ENCODE measurements at places on chromosomes 16 and 17. TPM values are rescaled to one million over a fixed set of nuclear protein-coding genes. Genes with fewer than 3 reads are reported as not detected.

KRT33B gene
- total RNA-seq: not detected

AP1G1 gene
- total RNA-seq: 99.1 TPM

PLK1 gene
- 1.5 TPM for total RNA-seq

SYNGR3 gene
- total RNA-seq: 5.7 TPM

SOCS3 gene
- 232 TPM for total RNA-seq

INCA1 gene
- total RNA-seq: not detected

SHISA9 gene
- not detected for total RNA-seq

FUS gene
- total RNA-seq: 434 TPM

FOXN1 gene
- total RNA-seq: not detected

DNA sequence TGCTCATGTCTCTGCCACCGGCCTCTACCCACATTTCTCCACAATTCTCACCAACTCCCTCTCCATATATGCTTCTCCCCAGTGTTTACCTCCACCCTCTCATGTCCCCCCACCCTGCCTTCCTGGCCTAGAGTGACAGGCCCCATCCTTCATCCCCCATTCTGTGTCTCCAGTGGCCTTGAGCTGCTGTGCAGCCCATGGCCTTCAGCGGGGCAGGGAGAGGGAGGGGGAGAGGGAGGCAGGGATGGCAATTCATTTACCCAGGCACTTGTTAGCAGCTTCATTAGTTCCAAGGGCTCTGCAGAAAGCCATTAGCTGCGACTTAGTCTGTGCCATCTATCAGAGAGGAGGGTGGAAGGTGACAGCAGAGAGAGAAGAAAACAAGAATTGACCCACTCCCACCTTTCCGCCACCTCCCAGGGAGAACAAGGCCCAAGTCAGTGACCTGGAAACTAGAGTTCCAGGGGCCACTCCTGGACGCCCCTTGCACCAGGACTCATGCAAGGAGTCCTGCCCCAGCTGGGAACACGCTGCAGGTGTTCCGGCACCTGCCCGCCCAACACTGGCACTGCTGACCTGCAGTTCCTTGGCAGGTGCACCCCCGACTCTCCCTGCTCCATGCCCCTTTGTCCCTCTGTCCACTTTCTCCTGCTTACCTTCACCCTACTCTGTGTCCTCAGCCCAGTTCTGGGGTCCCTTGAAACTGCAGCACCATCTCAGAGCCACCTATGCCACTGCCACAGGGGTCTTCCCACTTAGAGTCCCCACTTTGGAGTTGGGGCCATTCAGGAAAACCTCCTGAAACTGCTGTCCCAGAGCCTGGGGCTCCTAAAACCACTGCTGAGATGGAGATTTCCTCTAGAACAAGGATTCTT is 23.5 kb upstream of the PYY start:
- no peak overlapping the region for H3K27ac ChIP-seq
- H3K27me3 ChIP-seq: peaks cover 31% of the 10 kb centered on the region
- no peaks in the 10 kb centered on the region for H3K4me1 ChIP-seq
- no peaks in the 10 kb centered on the region for H3K36me3 ChIP-seq
- DNase-seq: no peak

GRCh38 chr17:78912082-78912481 is 9.1 kb upstream of the CEP295NL start:
- no peak overlapping the region for H3K27ac ChIP-seq
- peaks cover 15% of the 10 kb centered on the region for H3K27me3 ChIP-seq
- H3K4me1 ChIP-seq: peaks cover 13% of the 10 kb centered on the region
- H3K36me3 ChIP-seq: no peaks in the 10 kb centered on the region

DNA sequence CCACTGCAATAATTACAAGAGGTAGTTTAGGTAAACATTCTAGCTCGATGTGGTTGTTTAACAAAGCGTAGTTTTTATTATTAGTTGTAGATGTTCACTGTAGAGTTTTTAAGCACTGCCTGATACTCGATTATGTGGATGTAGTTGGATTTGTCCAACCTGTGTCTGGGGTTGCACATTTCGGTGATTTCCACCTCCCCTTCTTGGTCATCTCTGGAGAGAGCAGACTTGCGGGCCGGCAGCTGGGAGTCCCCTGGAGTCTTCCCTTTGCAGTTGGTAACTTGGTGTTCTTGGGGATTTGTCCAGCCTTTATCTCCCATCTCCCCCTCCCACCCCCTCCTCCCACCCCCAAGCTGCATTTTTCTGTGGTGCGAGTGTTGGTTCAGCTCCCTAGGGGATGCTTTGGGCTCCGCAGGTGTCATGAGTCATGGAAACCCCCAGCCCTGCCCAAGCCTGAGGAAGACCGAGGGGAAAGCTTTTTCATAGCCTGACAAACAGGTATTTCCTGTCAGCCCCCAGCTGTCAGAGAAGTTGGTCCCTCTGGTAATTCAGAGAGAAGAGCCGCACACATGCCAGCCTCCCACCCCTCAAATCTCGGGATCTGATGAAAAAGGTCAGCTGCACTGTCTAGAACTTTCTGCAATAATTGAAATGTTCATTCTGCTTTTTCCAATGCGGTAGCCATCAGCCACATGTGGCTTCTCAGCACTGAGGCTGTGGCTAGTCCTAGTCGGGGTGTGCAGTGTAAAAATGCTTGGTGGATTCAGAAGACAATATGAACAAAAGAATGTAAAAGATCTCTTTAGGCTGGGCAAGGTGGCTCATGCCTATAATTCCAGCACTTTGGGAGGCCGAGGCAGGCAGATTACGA is 50.3 kb downstream of the KSR1 start:
- H3K27me3 ChIP-seq: no peaks in the 10 kb centered on the region
- no peak for DNase-seq
- H3K4me1 ChIP-seq: no peaks in the 10 kb centered on the region
- H3K4me3 ChIP-seq: no peak overlapping the region
- no peak overlapping the region for H3K27ac ChIP-seq
- no peaks in the 10 kb centered on the region for H3K36me3 ChIP-seq

DNA sequence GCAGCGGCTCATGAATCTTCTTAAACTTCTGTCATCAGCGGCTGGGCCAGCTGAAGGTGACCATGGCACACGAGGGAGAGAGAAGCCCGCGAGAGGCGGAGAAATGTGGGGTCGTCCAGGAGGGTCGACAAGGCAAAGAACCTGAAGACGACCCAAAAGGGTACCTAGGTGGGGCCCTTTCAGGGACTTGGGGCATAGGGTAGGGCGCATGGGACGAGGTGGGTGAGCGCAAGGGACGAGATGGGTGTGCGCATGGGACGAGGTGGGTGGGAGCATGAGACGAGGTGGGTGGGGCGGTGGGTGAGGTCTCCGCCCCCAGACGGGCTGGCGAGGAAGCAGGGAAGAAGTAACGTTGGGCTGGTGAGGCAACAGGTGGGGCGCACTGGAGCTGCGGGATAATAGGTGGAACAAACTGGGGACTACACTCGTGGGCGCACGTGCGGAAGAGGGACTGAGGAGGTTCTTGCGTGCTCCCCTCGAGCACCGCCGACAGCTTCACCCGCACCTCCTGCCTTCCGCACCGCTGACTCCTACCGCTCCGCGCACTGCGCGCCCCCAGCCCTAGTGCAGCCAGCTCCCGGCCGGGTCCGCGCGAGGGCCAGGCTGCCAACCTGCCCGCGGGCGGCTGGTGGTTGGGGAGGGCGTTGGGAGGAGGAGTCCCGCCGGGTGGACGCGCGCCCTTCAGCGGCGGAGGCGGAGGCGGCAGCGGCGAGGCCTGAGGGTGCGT is 23.2 kb upstream of the CRYM start:
- H3K27ac ChIP-seq: no peak overlapping the region
- H3K27me3 ChIP-seq: no peaks in the 10 kb centered on the region
- no peaks in the 10 kb centered on the region for H3K36me3 ChIP-seq
- peaks cover 10% of the 10 kb centered on the region for H3K4me1 ChIP-seq
- peak overlapping the region; percentile 93 for H3K4me3 ChIP-seq

GRCh38 chr17:17190188-17190587 is 15.9 kb downstream of the PLD6 start:
- peaks cover 4% of the 10 kb centered on the region for H3K4me1 ChIP-seq
- H3K27me3 ChIP-seq: no peaks in the 10 kb centered on the region
- H3K36me3 ChIP-seq: peaks cover 26% of the 10 kb centered on the region
- no peak for DNase-seq
- no peak overlapping the region for H3K27ac ChIP-seq
- no peak overlapping the region for H3K4me3 ChIP-seq

DNA sequence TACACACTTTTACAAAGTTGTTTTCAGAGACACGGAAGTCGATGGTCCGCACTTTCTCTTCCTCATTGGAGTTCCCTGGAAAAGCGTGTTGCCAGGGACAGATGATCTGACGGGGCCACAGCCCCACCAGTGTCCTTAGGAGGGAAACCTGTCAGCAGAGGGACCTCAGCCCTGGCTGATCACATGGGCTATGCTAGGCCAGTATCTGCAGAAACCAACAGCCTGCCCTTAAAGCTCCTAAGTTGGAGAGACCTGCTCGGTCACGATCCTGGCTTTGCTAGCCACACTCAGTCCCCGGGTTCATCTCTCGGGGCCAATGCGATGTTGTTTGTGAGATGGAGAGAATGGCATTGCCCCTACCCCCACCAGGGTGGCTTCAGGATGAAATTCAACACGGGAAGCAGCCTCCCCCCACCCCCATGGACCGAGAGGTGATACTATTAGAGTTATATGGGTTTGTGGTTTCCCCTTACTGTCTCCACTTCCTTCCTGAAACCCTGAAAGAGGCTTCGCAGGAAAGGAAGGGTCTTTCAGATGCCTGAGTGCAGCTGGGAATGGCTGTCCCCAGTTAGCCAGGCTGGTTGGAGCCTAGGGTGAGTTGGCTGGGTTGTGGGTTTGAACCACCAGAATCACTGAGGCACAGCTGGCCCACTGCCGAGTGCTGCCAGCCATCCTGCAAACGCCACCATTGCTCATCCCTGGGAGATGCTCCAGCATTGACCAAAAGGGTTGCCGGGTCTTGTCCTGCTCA is 16.6 kb downstream of the RMI2 start:
- peak; percentile 20 for DNase-seq
- peaks cover 42% of the 10 kb centered on the region for H3K4me1 ChIP-seq
- H3K4me3 ChIP-seq: peak overlapping the region; percentile 26
- no peaks in the 10 kb centered on the region for H3K27me3 ChIP-seq
- no peak overlapping the region for H3K27ac ChIP-seq

DNA sequence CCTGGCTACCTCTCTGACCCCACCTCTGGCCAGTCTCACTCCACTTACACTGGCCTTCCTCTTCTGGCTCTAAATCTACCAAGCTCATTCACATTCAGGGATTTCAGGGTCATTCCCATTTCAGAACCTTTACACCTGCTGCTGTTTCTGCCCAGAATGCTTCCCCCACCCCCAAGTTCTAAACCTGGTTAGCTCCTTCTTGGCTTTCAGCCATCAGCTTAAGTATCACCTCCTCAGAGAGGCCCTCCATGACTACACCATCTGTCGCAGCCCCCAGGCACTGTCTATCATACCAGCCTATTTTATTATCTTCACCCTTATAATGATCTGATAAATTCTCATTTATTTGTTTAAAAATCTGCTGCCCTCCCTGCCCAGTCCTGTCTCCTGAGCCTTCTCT is 23.3 kb upstream of the NGFR start:
- H3K36me3 ChIP-seq: no peaks in the 10 kb centered on the region
- no peaks in the 10 kb centered on the region for H3K4me1 ChIP-seq
- no peak overlapping the region for H3K4me3 ChIP-seq
- peaks cover 15% of the 10 kb centered on the region for H3K27me3 ChIP-seq
- no peak overlapping the region for H3K27ac ChIP-seq

DNA sequence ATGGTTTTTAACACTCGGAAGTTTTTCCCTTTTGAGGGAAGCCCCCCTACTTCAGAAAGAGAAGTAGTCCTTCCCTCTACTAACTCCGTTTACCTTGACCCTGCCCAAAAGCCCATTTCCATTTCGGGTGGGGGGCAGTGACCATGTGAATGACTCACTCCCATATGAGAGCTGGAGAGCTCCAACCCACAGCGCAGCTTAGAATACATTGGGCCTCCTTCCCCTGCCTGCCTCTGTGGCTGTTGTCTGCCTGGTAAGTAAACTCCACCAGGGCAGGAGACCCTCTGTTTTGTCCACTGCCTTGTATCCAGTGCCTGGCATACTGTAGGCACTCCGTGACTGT is 985 bp downstream of the SGSM2 start:
- DNase-seq: no peak
- peak overlapping the region; percentile 33 for H3K27ac ChIP-seq
- peaks cover 33% of the 10 kb centered on the region for H3K4me1 ChIP-seq

DNA sequence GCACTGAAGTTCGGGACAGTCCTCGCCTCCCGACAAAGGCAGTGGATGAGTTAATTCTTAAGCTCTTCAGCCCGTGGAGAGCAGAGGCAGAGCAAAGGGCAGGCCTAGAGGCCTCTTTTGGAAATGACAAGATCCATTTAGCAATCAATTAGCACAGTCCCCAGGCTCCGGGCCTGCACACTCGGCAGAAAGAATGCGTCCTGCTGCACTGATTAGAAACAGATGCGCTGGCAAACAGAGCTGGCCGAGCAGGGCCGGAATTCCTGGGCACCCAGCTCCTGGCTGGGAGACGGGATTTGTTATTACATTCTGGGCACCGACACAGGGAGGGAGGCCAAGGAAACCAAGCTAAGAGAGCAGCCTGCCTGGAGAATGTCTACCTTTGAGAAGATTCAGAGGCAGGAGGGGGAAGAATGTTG is 162.9 kb downstream of the COPRS start:
- no peaks in the 10 kb centered on the region for H3K36me3 ChIP-seq
- H3K27me3 ChIP-seq: no peaks in the 10 kb centered on the region
- H3K4me3 ChIP-seq: no peak overlapping the region
- DNase-seq: no peak
- H3K27ac ChIP-seq: no peak overlapping the region
- no peaks in the 10 kb centered on the region for H3K4me1 ChIP-seq

DNA sequence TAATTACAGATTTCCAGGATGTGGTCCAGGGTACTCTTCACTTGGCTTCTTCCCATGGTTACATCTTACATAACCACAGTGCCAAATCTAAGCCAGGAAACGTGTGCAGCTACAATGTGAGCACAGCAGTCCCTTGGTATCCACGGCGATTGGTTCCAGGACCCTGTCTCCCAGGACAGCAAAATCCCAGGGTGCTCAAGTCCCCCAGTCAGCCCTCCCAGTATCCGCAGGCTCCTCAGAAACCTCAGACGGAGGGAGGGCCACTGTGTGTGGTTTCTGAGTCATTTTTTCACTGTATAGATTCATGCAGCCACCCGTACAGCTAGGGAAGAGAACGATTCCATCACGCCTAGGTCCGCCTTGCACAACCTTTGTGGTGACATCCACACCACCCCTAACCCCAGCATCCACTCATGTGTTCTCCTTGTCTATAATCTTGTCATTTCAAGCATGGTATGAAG is 11.1 kb upstream of the ATP2C2 start:
- H3K4me1 ChIP-seq: peaks cover 11% of the 10 kb centered on the region
- no peaks in the 10 kb centered on the region for H3K36me3 ChIP-seq
- no peak for DNase-seq
- peaks cover 4% of the 10 kb centered on the region for H3K27me3 ChIP-seq
- no peak overlapping the region for H3K27ac ChIP-seq

DNA sequence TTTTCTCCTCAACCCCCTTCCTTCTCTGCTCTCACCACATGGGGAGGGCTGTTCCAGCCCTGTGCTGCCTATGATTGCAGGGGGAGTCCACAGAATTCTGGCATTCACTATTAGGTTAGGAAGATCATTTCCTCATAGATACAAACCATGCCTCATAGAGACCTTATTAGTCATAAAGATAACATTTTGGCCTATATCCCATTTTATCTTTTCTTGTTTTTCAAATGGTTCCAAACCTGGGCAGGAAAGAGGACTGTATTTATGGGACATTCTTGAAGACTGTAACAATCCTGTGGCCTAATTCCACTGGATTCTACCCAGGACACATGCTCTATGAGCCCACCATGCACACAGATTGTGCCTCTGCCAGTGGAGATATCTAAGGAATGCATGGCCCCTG is 51.7 kb downstream of the ASIC2 start:
- no peaks in the 10 kb centered on the region for H3K36me3 ChIP-seq
- H3K27ac ChIP-seq: no peak overlapping the region
- H3K27me3 ChIP-seq: no peaks in the 10 kb centered on the region
- no peaks in the 10 kb centered on the region for H3K4me1 ChIP-seq
- DNase-seq: no peak

GRCh38 chr17:72460711-72461110 is 339.9 kb downstream of the SOX9 start:
- H3K27me3 ChIP-seq: no peaks in the 10 kb centered on the region
- H3K4me1 ChIP-seq: no peaks in the 10 kb centered on the region
- H3K36me3 ChIP-seq: no peaks in the 10 kb centered on the region
- no peak overlapping the region for H3K4me3 ChIP-seq
- no peak overlapping the region for H3K27ac ChIP-seq
